ENCODE measurements at places on chromosomes 7 and 10.

- no peak for DNase-seq
Observed at GRCh38 chr10:132593389-132593788, 55.8 kb downstream of the INPP5A start.

GRCh38 chr7:128881458-128882125, 18.9 kb downstream of the ATP6V1F start:
- DNase-seq, result no peak

- DNase-seq, result no peak
Observed at GRCh38 chr10:109166935-109167334, 756.4 kb downstream of the XPNPEP1 start.

- no peak for DNase-seq
Observed at GRCh38 chr10:33556620-33557019, 222.2 kb upstream of the NRP1 start.

GRCh38 chr7:135536150-135536549, 21.6 kb upstream of the NUP205 start:
- DNase-seq, result no peak

DNA sequence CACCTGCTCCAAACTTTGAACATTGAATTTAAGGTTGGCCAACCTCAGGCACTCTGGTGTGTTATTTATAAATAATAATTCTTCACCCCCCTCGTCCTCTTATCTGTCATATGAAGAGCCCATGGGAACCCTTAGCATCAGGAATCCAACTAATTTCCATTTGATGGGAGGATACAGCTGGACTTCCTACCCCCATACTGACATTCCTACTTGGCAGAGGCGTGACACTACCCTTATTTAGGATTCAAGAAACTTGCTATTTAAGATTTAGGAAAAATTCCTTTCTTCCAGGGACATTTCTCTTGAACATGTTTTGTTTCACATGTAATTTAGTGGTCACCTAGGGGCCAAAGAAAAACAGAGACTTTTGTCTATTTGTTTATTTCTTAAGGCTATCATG, 171.9 kb upstream of the NRP1 start:
- DNase-seq, result no peak

DNA sequence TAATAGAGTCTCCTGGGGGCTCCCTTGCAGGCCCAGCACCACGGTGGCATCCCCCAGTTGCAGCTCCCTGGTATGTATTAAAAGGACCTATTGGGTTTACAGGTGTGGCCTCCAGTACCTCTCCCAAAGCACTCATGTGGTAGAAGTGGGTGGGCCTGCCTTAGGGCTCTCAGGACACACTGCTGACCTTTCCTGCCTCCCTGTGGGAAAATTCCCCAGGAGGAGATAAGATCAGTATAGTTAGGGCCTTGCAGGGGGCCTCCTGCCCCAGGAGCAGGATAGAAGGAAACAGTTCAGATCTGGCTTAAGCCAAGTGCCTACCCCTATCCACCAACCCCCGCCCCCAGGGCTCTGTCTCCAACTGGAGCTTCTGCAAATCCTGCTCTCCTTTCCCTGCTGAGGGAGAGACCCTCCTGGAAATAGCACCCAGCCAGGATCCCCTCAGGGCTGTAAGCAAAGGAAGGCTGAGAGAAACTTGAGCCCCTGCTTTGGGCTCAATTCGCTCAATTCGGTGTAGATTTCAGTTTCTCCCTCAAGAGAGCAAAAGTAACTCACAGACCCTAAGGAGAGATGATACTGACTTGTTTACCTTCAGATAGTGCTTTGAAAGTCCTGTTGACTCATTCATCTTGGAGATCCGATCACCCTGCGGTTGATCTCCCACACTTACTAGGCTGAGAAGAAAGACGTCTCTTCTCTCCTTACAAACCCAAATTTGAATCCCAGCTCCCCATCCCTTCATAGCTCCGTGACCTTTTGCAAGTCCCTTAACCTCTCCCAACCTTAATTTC, 130.6 kb downstream of the WDR11 start:
- no peak for DNase-seq

GRCh38 chr10:28089467-28089866, 90.6 kb upstream of the ODAD2 start:
- no peak for DNase-seq

- DNase-seq, result no peak
Observed at GRCh38 chr7:36064676-36065075, 88.4 kb upstream of the EEPD1 start.

DNA sequence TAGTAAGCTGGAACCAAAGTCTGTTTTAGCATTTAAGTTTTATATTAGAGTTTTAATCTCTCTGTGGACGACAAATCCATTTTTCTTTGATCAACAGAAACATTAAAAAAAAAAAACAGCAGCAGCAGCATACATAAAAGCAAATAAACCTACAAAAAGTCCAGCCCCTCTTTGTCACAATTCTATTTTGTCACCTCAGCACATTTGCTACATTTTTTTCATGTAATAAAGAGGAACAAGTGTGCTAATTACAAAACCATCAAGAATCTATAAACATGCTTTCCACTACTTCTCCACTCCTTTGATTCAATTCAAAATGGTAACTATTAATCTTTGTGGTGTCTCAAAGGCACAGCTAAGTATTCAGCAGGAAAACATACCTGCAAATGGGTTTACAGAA, 259.8 kb upstream of the GNAI1 start:
- no peak for DNase-seq

- no peak for DNase-seq
Observed at GRCh38 chr10:111142092-111142768, 65.4 kb downstream of the ADRA2A start.

DNA sequence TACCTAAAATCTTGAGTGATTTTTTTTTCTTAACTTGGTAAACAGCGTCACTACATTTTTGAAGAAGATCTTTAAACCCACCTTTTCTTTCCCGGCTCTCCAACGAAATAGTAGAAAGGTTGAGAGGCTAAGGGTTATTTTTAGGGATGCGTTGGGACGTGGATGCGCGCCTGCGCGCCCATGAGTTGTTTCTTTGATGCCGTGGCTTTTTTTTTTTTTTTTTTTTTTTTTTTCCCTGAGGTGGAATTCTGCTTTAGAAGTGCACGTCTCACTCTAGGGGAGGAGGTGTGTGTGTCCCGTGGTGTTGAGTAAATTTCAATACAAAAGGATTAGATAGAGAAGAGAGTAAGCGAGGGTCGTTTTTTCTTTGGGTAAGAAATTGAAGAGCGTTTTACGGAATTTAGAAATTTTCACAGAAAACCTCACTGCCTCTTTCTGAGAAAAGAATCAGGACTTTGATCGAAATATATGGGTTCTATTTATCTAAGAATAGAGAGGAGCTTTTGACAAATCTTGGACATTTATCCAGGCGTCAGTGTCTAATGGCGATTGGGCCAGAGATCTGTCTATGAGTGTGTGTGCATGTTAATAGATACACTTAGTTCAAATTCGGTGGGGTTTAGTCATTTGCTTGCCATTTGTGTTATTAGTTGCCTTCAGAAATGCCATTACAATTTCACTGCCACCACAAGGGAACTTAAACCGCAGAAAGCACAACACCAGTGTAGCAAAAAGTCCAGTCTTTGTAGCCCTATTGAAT, 1.2 kb upstream of the SP8 start:
- DNase-seq, result no peak

GRCh38 chr10:4266416-4267085, 481.5 kb upstream of the KLF6 start:
- DNase-seq, result no peak

- DNase-seq, result no peak
Observed at GRCh38 chr10:7666253-7667023, at the start of gene ITIH5. Gene ITIH5, minus strand, starts transcription at chr10:7666966. Its CDS starts 74 bp downstream, at chr10:7666892.

- DNase-seq, result no peak
Observed at GRCh38 chr7:28065721-28066285, 114.8 kb downstream of the JAZF1 start.

DNA sequence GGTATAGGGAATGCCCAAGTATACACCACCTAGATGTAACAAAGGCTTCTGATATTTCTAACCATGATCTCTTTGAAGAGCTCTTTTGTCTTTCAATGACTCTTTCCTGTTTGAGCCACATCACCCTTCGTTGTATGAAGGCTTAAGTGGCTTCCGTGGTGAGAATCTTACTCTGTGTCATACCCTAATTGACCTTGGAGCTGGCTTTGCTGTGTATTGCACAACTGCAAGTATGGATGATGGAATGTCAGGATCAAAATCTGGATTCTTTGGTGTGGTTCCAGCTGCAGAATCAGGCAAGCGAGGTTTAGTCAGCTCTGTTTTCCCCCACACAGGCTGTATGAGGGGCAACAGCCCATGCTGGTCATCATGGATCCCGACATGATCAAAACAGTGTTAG, 16.0 kb downstream of the CYP3A43 start:
- no peak for DNase-seq

DNA sequence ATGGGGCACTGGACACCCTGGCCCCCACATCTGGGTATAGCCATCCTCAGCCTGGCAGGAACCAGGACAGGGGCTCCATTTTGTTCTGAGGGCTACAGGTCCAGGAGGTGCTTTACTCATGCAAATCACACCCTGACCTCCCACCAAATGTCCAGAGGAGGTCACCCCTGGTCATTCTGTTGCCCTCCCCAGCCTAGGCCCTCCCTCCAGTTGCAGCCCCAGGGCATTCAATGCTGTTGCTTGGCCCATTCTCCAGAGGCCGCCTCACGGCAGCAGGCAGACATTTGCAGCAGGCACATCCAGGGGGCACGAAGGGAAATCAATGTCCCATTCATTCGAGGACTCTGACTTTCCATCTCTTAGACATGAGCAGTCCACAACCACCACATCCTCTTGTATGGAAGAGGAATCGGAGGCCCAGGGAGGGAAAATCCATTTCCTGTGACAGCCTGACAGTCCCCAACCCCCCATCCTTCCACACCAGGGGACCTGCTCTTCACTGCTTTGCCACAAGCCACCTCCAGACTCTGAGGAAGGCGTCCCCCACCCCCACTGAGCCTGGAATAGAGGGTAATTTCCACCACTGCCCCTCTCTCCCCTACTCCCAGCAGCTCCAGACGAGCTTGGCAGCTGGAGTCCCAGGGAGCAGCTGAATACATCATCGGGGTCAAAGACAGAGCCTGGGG, 76.2 kb upstream of the UNC5B start:
- DNase-seq, result no peak

GRCh38 chr7:118731854-118732253, 507.4 kb downstream of the ANKRD7 start:
- no peak for DNase-seq

Data from NCI-H1105 (cell line).